ENCODE measurements at places on chromosomes 11 and 22. TPM values are rescaled to one million over a fixed set of nuclear protein-coding genes. Genes with fewer than 3 reads are reported as not detected.

- DNase-seq: no peak
These were observed 3.6 kb downstream of the C11orf68 start for GRCh38 chr11:65915101-65915820.

The MRGPRX4 gene
- not detected for total RNA-seq

- DNase-seq: peak; percentile 75
These were observed at the start of gene PGGHG for GRCh38 chr11:288478-289397. Gene PGGHG, plus strand, starts transcription at chr11:289126. Its CDS starts 691 bp downstream, at chr11:289817.

The GRIA4 gene
- total RNA-seq: 0.77 TPM

The KCTD14 gene
- 21.3 TPM for total RNA-seq

The SEC14L6 gene
- 3.4 TPM for total RNA-seq

Measured in lung (tissue), 17 donors.